ENCODE measurements at places on chromosomes 11 and 22.

DNA sequence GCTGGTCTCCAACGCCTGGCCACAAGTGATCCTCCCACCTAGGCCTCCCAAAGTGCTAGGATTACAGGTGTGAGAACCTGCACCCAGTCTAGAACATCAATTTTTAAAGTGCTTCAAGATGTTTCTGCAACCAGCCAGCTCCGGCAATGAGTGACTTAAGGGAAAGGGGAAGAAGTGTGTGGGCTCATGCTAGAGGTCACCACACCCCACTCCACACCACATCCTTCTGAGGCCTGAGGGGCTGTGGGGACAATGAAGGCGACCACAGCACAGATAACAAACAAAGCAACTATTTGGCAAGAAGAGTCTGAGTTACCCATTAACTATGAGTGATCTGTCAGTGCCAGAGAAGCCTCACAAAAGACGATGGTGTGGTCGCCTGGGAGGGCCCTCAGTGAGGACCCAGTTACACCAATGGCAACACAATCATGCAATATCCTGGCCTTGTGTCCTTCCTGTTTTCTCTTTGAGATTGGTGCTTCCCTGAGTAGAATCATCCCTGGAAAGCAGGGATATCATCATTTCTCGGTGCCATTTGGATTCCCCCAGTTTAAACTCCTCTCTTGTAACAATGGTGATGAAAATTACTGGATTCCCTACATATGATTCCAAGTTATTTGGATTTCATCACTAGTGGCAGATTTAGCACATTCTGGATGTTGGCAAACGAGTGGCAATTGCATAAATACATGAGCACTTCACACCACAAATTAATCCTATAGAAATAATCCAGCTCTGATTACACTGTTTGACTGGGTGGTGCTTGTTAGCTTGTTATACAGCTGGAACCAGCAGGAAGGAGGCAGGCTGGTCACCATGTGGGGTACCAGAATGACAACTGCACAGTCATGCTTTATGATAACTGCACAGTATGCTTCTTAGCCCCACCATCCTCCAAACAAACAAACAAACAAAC, 18.4 kb downstream of the ABTB2 start:
- DNase-seq = no peak

GRCh38 chr22:42327462-42328129, 57.1 kb upstream of the TCF20 start:
- DNase-seq = no peak

GRCh38 chr11:14544611-14545010, 24.4 kb upstream of the PSMA1 start:
- DNase-seq = no peak

GRCh38 chr11:125263268-125263790, 98.8 kb downstream of the PKNOX2 start:
- no peak for DNase-seq

DNA sequence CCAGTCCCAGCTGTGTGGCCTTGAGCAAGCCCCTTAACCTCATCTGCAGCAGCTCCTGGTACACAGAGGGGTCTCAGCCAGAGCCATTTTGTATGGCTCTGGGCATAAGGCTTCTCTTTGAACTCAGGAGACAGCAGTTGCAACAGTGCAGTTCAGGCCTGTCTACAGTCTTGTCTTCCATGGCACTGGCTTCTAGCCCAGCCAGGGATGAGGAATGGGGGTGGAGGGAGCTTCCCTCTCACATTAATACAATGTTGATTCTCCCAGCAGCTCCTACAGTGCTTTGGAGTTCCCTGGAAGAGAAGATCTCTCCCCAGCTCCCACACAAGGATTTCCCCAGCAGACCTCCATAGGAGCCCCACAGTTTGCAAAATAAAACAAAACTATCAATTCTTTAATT, 350.2 kb downstream of the BUD13 start:
- DNase-seq = no peak

DNA sequence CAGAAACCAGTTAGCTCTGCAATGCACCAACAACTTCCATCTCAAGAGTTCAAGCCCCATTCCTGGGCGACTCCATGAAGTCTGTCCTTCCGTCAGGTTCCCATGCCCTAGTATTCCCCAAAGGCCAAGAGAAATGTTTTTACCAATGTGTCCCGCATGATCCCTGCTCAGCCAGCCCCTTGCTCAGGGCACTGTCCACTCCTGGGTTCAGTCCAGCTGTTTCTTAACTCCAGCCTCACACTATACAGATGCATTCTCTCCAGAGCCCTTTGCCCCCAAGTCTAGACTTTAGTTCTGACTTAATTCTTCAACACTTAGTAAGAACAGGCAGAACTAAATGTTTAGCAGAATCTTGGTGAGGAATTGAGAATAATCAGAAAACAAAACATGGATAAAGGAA, 497.5 kb downstream of the SOX6 start:
- DNase-seq = no peak

- no peak for DNase-seq
Measured at GRCh38 chr11:110491577-110492320, 62.0 kb downstream of the FDX1 start.
